Glomerular endothelial cell (primary cell): ENCODE measurements at places on chromosomes 6 and 20. TPM values are rescaled to one million over a fixed set of nuclear protein-coding genes. Genes with fewer than 3 reads are reported as not detected.

The NR2E1 gene
- not detected in 2 replicates for total RNA-seq

The BPIFB2 gene
- not detected in 2 replicates for total RNA-seq

The ARFGAP1 gene
- 66.7 and 94.6 TPM in 2 replicates for total RNA-seq

- no peak for DNase-seq
These were observed 15.3 kb downstream of the FARS2 start for GRCh38 chr6:5276581-5276980.

The MCHR2 gene
- not detected in 2 replicates for total RNA-seq
